Small intestine (tissue), 16 donors: ENCODE measurements at places on chromosomes 16 and 17. TPM values are rescaled to one million over a fixed set of nuclear protein-coding genes. Genes with fewer than 3 reads are reported as not detected.

KCNJ12 gene
- polyA plus RNA-seq: not detected

DNA sequence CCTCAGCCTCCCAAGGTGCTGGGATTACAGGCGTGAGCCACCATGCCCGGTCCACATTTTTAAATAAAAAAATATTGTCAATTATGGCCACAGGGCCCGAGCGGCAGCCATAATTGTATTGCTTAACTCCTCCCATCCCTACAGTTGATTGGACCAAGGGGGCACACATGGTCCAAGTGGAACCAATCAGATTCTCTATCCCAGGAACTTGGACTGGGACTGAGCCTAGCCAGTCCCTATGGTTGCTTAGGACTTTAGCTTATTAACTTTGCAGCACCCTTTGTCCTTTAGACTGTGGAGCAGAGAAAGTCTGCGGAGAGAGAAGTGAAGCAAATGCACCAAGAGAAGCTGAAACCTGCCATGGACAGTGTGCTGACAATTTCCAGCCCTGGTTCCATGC lies 5.5 kb upstream of the RDM1 start:
- peak; percentile 38 for DNase-seq

DNA sequence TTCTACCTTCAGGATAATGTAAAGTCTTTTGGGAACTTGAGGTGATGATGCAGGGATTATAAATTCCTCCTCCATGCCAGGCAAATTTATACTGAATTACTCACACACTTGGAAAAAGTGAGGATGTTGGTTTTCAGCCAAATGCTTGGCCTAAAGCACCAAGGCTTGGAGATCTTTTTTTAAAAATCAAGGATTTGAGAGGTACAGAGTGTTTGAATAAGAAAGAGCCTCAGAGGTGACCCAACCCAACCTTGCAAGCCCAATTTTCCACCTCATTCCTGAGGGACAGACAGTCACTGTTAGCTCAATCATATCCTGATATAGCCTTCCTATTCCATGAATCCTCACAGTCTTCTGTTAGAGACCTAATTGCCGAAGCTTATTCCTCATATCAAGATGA lies 14.0 kb downstream of the GRIN2A start:
- no peak for DNase-seq

KRT23 gene
- polyA plus RNA-seq: not detected

DNA sequence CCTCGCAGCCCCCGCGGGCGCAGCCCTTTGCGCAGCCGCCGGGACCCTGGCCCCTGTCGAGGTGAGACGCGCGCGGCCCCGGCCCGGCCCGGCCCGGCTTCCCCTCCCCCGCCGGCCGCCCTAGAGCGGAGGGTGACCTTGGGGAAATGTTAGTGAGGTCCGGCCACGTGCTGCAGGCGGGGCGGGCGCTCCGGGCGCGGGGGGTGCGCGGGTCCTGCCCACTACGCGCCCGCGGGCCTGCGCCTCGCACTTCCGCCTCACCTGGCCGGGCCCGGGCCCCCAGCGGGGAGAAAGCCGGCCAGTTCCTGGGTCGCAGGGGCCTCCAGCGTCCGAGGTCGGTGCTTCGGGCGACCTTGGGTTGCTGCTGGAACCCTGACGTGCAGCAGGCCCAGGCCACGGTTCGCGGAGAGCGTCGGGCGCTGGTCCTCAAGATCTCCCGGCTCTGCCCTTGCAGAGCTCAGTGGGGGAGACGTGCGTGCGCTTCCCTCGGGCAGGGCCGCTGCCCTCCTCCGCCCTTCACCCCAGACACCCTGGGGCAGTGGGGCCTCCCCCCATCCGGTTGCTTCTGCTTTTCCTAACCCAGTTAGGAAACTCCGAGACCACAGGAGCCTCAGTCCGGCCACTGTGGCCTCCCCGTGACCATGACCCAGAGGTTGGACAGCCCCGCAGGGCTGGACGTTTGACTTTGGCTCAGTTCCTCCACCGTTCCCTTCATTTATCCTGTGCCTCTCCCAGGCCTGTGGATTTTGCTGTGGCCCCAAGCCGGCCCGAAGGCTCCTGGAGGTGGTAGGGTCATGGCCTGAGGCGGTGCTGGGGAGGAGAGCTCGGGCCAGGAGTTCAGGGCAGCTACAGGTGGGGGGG lies 791 bp downstream of the MCRIP2 start:
- DNase-seq: peak; percentile 74

ABCA10 gene
- 5.8 TPM for polyA plus RNA-seq

DNA sequence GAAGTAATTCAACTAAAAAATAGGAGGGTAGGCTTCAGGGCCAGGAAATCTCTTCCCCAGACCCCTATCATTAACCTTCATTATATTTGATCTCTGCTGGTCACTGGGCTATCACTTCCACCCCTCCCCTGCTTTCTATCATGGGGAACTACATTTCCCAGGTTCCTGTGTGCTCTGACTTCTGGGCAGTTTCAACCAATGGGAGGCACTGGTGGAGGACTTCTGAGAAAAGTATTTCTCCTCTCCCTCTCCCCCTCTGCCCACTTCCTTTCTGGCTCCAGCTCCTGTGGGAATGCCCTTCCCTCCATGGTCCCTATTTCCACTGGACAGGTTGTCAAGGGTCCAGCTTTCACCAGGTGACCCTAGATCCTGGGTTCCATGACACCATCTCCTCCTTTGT lies 364.4 kb downstream of the C16orf95 start:
- no peak for DNase-seq

DNA sequence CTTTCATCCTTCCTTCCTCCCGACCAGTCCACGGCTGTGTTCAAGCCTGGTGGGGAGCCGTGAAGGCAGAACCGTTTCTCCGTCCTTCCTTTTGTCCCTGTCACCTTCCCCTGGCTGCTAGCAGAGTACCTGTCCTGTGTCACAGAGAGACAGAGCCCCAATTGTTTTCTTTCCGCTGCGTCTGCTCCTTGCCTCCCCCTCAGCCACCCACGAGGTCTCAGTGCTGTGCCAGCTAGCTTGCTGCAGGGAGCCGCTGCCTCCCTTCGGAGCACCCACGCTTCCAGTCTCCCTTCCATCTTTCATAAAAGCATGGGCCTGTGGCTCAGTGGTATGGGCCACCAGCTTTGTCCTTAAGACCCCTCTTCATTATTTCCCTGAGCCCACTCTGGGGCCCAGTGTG lies 62.2 kb downstream of the MPRIP start:
- DNase-seq: no peak
